ENCODE measurements at places on chromosomes 7 and 10.

DNA sequence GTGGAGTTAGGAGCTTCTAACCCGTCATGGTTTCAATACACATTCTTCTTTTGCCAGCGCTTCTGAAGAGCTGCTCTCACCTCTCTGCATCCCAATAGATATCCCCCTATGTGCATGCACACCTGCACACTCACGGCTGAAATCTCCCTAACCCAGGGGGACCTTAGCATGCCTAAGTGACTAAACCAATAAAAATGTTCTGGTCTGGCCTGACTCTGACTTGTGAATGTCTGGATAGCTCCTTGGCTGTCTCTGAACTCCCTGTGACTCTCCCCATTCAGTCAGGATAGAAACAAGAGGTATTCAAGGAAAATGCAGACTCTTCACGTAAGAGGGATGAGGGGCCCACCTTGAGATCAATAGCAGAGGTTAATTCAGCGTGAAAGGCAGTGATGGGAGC lies 22.4 kb downstream of the PRSS2 start:
- DNase-seq: no peak

DNA sequence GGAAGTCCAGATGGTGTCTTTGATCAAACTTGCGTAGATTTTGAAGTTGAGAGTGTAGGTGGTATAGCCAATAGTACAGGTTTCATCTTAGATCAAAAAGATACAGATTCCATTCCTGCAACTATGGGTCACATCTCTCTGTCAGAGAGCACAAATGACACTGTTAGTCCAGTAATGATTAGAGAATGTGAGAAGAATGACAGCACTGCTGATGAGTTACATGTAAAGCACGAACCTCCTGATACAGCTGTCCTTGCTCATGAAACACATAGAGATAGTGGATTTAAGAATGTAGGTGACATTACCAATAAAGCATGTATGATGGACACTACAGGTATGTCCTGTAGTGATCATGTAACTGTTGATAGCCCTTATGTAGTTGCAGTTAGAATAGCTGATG lies 59.1 kb downstream of the LOXL4 start:
- no peak for DNase-seq

- no peak for DNase-seq
Observed at GRCh38 chr10:77208684-77209256, 428.8 kb downstream of the KCNMA1 start.

- DNase-seq: no peak
Observed at GRCh38 chr10:80413271-80413996, 5.1 kb downstream of the PRXL2A start.

GRCh38 chr7:79055722-79056415 lies 397.6 kb downstream of the MAGI2 start:
- no peak for DNase-seq

DNA sequence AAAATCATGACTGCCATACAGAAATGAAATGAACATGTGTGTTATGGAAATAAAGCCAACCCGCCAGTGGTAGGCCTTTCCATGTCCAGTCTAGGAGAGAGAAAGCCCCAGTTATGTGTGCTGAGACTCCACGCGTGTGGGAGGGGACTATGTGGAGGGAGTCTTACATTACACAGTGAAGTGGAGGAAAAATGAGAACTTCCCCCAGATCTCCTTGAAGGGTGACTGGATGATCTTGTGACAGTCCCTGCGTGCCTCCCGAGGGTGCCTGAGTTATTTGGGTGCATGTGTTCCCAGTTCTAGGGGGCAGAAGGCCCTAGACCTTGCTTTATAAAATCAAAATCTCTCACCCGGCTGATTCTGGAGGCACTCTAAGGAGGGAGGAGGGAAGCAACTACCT lies 24.2 kb downstream of the UPP1 start:
- no peak for DNase-seq

- no peak for DNase-seq
Observed at GRCh38 chr7:133545618-133546017, 292.7 kb downstream of the EXOC4 start.

DNA sequence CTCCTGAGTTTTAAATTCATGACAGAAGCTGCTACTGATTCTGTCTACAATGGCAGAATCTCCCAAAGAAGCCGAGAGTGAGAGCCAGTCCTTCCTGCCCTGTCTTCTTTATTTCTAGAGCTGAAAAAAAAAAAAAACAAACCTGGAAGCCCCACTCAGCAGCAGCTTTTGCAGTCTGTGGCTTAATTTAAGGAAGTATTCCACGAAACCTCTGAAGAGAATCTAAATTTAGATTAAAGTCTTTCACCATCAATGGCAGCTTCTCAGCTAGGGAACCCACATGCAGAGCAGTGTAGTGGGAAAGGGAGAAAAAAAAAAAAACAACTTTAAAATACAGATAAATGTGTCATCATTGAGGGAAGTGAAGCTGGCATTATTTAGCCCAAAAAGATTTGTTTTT lies 23.4 kb downstream of the SMURF1 start:
- DNase-seq: no peak

- DNase-seq: no peak
Observed at GRCh38 chr7:5429857-5430611, 6.4 kb upstream of the TNRC18 start.

DNA sequence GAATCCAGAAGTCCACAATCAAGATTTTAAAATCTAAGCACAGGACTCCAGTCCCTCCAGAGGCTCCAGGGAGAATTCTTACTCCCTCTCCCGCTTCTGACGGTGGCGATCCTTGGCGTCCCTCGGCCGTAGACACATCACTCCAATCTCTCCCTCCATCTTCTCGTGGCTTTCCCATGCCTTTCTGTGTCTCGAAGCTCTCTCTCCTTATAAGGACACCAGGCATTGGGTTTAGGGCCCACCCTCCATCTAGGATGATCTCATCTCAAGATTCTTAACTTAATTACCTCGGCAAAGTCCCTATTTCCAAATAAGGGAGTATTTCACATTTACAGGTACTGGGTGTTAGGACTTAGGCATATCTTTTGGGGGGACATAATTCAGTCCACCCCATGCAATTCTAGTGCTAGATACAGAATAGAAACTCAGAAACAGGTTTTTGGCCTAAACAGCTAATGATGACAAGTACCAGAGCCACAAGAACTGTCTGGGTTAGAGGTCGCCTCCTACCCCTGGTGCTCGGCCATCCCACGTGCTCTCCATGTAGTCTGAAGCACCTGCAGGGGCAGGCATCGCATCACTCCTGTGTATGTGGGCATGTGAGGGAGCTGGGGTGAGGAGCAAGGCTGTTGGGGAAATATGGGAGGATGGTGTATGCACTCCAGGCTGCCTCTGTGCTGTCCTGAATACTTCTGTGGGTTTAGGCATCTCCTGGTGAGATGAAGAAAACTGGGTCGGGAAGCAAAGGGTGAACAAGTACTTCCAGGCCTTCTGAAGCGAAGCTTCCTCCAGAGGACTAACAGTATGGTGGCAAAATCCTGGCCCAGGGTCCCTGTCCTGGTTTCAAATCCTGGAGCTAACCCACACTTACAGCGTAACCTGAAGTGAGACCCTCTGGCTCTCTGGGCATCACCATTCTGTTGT lies 298.3 kb upstream of the ZMIZ1 start:
- no peak for DNase-seq

DNA sequence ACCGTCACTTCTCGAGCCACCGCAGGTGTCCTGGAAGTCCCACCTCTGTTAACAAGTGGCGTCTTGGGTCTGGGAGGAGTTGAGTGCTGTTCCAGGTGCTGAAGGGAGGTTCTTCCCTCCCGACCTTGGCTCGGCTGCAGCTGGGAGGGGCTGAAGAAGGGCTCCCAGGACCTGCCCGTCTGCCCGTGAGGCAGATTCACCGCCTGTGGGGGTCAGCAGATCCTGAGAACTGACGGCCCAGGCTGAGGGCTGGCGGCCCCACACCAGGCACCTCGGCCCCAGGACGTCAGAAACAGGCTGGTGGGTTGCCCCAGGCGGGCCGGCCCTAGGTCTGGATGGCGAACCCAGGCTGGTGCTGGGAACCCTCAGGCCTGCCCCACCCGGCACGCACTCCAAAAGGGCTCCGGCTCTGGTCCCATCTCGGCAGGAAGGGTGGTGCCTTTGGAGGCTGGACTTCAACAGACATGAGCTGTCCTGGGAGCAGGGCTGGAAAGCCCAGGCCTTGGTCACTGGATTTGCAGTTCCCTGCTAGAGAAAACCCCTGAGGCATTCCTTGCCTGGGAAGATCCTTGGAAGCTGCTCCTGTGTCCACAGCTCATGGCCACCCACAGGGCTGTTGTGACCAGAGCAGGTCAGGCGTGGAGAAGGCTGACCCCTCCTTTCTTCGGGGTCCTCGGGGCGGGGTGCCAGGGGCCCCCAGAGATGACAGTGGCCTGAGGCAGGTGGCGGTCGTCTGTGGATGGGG lies 42.6 kb upstream of the CFAP46 start:
- DNase-seq: no peak

DNA sequence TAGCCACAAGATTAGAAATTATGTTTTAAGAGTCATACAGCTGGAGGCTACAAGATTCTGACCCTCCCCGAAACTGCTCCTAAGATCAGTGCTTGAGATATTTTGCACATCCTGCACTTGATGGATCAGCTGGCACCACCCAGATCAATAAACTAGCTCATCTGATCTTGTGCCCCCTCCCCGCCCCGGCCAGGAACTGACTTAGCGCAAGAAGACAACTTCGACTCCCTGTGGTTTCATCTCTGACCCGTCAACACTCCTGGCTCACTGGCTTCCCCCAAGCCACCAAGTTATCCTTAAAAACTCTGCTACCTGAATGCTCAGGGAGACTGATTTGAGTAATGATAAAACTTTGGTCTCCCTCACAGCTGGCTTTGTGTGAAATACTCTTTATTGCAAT lies 73.5 kb upstream of the NPSR1 start:
- no peak for DNase-seq

- no peak for DNase-seq
Observed at GRCh38 chr10:84194424-84195043, at the start of gene CDHR1. Gene CDHR1 (plus strand): TSS chr10:84194537. CDS start chr10:84194761, 224 bp downstream.

GRCh38 chr7:27151341-27151930 lies 947 bp downstream of the HOXA3 start:
- no peak for DNase-seq

GRCh38 chr7:103962070-103962469 lies 27.4 kb downstream of the RELN start:
- no peak for DNase-seq

DNA sequence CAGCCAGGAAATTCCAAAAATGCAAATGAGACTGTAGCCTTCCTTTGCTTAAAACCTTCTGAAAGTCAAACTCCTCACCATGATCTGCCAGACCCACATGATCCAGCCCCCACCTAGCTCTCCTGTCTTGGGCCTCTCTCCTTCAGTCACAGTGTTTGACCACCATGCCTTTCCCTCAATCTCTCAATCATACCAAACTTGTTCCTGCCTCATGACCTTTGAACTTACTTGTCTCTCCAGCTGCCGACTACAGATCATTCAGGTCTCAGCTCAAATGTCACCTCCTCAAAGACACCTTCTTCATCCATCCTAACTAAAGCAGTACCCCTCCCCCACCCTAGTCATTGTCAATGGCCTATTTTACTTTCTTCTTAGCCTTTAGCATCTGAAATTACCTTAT lies 9.3 kb upstream of the ADD3 start:
- DNase-seq: no peak

DNA sequence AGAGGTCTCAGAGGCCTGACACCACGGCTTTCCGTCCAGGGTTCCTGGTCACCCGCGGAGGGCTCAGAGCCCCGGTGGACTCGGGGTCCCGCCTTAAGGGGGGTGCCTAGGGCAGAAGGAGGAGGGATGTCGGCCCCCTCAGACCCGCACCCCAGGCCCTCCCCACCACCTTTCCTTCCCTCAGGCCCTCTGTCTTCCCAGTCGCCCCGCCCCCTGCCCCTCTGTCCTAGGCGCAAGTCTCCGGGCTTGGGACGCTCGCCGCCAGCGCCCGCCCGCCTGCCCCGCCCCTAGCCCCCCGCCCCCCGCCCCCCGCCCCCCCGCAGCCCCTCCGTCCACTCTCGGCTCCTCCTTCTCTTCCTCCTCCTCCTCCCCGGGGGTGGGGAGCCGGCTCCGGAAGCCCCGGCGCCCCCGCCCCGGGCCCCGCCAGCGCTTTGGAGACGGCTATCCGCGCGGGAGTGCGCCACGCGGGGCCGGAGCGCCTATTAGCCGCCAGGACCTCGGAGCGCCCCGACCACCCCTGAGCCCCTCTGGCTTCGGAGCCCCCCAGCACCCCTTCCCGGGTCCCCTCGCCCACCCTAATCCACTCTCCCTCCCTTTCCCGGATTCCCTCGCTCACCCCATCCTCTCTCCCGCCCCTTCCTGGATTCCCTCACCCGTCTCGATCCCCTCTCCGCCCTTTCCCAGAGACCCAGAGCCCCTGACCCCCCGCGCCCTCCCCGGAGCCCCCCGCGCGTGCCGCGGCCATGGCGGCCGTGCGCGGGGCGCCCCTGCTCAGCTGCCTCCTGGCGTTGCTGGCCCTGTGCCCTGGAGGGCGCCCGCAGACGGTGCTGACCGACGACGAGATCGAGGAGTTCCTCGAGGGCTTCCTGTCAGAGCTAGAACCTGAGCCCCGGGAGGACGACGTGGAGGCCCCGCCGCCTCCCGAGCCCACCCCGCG lies at the start of gene AEBP1:
AEBP1 (plus strand) TSS at position 423 of the 937 bp plus-strand sequence; CDS start at position 744, 321 bp downstream.
- DNase-seq: no peak

DNA sequence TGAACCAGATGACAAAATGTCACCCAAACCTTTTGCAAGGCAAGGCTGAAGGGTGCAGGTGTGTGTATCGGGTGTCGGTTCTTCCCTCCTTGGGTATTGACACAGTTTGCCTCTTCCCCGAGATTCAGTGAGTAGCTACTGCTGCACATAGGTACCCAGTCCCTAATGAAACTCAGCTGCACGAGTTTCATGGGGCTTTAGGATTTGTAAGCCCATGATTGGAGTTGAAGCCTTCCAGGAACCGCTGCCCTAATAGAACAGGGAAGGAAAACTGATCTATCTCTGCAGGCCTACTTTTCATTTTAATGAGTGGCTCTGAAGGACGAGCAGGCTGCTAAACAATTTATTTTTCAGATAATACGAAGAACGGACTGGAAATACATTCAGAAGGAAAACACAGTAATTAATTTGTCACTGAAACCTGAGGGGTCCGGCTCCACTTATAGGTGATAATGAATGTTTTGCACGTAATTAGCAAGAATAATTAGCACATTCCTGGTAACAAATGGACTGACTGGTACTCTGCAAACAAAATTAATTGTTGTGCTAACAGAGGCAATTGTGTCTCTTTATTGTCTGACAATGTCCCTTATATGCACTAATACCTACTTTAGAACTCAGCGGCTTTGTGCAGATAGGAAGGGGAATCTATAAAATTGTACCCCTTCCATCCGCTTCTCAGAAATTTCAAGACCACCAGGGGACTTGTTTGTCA lies 49.6 kb upstream of the FZD8 start:
- no peak for DNase-seq

DNA sequence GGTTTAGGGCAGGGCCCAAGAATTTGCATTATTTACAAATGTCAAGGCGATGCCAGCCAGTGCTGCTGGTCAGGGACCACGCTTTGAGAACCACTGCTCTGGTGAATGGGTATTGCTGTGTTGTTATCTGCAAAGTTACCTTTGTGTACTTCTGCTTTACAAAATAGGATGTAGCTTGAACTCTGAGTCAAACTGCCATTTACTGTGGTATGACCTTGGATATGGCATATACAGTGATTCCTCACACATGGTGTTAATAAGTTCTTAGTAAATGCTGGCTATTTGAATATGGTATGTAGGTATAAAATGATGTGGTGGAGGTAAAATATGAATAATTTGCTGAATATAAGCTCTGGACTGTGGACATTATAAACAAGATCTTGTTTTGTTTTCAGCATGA lies 148.9 kb downstream of the AUTS2 start:
- DNase-seq: no peak

GRCh38 chr7:80935991-80936780 lies 17.3 kb upstream of the SEMA3C start:
- DNase-seq: no peak

GRCh38 chr7:17668122-17668521 lies 272.2 kb downstream of the SNX13 start:
- no peak for DNase-seq
